Left renal cortex interstitium (tissue), 4 donors: ENCODE measurements at places on chromosomes 6 and 20.

GRCh38 chr6:127792616-127793015 lies 108.2 kb downstream of the THEMIS start:
- no peak for DNase-seq

DNA sequence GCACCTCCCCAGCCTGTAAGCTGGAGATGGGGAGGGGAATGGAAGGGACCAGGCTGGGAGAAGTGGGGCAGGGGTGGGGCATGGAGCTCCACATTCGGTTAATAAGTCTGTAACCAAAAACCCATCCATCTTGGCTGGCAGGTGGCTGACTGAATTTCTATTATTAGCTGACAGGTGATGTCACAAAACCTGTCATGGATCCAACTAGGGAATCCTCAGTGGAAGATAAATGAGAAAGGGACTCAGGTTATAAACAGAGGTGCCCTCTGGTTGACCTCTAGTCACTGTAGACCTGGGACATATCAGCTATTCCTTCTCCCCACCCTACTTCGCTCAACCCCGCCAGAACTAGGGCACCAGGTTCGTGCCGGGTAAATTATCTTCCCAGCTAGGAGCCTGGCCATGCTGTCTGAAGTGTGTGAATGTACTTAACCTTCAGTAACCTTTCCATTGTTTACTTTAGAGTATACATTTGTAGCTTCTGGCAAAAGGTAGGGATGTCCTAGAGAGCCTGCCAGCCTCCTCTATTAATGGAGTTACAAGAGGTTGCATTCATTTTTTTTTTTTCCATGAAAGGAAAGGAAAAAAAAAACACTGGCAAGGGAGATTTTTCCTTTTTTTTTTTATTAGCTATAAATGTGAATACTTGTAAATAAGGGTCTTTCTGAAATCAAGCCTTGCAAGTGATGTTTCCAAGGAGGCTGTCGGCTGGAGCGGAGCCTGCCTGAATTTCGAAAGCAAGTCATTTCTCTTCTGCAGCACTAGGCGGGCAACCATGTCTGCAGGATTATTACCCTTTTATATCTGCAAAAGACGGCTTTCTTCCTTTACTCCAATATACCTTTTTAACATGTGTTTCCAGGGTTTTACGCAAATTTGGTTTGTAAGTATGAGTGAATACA lies 135.9 kb downstream of the TMEM242 start:
- DNase-seq = no peak

DNA sequence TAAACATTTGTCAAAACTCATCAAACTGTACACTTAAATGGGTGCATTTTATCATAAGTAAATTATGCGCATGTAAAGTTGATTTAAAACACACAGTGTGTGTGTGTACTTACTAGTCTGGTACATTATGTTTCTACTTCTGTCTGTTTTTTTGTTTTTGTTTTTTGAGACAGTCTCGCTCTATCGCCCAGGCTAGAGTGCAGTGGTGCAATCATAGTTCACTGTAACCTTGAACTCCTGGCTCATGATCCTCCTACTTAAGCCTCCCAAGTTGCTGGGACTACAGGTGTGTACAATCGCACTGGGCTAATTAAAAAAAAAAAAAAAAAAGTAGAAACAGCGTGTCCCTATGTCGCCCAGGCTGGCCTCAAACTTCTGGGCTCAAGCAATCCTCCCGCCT lies 23.0 kb upstream of the FKBP5 start:
- DNase-seq = no peak

DNA sequence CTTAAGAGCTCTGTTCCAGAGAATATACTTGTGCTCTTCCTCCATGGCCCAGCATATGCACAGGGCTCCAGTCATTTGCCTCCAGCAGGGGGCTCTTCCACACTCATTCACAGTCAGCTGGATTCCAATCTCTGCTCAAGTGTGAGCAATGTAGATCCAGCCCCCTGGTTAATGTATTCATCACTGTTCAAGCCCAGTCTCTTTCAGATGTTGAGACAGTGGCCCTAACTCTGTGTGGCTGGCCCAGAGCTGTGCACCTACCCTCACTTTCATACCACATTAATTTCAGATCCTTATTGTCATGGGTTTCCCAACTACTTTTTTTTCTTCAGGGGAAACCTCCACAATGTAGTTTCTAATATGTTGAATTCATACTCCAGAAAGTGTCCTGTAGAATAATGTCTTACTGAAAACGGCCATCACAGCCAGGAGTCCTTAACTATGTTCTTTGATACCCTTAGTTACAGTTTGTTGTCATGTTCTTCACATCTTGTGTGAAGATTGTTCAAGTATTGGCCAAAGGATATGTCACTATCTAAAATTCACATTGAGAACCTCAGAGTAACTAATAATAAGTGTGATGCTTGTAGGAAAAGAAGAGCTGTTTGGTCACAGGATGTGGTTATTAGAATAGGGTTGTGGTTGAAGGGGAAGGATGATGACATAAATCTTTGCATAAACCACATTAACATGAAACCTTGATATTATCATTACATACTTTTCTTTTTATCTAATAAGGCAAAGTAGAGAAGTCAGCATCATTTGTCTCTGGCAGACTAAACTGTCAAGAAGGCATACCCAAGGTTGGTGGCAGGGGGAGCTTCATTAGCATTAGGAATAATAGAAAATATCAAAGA lies 14.4 kb upstream of the HLA-DQA1 start:
- no peak for DNase-seq

GRCh38 chr20:36120241-36120640 lies 34.3 kb upstream of the EPB41L1 start:
- DNase-seq = no peak
